Daoy (cell line): ENCODE measurements at places on chromosomes 12 and 14.

DNA sequence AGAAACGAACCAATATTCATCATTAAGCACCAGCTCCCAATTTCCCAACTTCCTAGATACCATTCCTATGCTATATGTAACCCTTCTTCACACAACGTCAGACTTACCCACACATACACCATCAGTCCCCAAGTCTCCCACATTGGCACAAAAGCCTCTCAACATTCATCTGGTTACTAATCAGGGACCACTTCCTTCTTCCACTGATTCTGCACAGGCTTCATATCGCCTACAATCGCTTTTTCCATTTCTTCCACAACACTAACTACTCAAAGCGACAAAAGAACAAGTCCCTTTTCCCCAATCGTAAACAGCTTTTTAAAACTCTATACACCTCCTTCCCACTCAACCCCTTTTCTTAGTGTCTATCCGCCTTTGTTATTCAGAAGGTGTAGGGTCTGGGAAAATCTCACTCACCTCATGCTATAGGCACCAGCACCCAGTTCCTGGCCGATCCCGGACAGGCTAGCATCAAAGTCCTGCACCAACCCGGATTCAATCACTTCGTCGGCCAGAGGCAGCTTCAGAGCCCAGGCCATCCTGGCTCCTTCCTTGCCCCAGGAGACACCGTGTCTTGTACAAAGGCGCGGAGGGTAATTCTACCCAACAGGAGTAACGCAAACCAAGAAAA is 936 bp downstream of the TFCP2 start:
- peak; percentile 23 for DNase-seq

DNA sequence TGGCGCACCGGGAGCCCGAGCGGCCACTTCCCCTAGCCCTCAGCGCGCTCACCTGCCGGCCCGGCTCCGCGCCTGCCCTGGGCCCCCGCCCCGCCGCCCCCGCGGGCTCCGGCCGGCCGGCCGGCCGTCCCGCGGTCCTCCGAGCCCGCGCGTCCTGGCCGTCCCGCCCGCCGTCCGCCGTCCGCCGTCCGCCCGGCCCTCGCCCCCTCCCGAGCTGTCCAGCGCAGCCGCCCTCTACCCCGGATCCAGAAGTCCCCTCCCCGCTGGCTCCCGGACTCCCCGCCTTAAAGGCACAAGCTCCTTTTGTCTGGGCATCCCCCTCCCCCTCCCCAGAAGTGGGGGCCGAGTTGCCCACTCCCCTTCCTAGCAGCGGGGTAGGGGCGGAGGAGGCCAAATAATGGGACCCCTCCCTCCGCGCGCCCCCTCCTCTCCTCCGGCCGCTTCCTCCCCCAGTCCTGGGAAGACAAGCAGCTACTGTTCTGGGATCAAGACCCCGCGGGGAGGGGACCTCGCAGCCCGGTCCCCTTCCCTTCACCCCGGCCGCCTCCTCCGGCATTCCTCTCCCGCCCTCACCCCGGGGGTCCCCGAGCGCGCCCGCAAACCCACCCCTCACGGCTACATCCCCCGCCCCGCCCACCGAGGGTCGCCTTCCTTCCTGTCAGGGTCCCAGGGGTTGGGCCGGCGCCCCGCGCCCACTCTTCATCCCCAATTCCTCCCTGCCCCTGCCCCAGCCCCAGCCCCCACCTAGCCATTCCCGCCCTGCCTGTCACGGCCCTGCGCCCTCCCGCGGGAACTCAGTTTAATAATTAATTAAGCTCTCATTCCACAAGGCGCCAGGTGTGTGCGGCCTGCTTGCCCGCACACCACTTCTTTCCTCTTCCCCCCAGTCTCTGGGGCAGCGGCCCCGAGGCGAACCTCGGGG is at the start of gene ADCY6:
ADCY6 (minus strand) TSS at position 236 of the 922 bp plus-strand sequence. CDS start 5,655 bp downstream, outside the sequence.
- DNase-seq = peak; percentile 67

DNA sequence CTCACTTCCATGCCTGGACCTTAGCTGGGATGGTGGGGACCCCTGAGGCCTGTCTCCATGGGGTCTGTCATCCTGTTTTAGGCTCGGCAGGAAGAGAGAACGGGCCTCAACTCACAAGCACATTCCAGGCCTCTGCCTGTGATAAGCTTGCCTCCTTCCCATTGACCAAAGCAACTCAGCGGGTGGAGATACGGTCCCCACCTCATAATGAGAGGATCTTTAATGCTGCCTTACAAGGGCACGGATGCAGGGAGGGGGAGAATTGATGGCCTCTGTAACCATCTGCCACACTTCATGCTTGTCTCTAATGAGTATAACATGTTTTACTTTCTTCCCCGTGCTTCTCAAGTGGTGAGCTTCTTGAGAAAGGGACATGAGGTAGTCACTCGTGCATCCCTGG is 50.0 kb downstream of the GLT1D1 start:
- DNase-seq = no peak

GRCh38 chr12:87921621-87922020 is 107.6 kb downstream of the C12orf50 start:
- no peak for DNase-seq

- DNase-seq = no peak
Measured at GRCh38 chr12:68203460-68203875, 22.1 kb downstream of the IL26 start.

DNA sequence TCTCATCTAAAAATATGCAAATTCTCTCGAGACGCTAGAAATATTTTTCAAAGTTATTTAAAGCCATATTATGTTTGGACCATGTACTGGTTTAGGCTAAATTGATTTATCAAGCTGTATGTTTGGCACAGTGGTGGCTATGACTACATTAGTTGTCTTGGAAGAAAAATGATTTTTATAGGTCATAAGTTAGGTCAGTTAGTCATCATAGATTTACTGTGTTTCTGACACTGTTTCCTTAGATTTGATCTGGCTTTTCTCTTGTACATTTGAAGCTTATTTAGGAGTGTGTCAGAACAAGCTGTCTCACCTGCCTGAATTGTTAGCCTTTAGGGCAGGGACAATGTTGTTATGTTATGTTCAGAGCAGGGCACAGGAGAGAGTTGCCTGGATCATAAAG is 161.1 kb upstream of the FBXO33 start:
- DNase-seq = no peak

- peak; percentile 82 for DNase-seq
Measured at GRCh38 chr14:96584199-96584906, 82.2 kb downstream of the PAPOLA start.

- no peak for DNase-seq
Measured at GRCh38 chr12:39805651-39806050, 186.0 kb upstream of the ABCD2 start.

GRCh38 chr12:100610666-100611430 is 37.4 kb downstream of the GAS2L3 start:
- DNase-seq = no peak

- no peak for DNase-seq
Measured at GRCh38 chr12:120404271-120404670, 33.6 kb upstream of the COX6A1 start.
